ENCODE measurements at places on chromosomes 16 and 17.

DNA sequence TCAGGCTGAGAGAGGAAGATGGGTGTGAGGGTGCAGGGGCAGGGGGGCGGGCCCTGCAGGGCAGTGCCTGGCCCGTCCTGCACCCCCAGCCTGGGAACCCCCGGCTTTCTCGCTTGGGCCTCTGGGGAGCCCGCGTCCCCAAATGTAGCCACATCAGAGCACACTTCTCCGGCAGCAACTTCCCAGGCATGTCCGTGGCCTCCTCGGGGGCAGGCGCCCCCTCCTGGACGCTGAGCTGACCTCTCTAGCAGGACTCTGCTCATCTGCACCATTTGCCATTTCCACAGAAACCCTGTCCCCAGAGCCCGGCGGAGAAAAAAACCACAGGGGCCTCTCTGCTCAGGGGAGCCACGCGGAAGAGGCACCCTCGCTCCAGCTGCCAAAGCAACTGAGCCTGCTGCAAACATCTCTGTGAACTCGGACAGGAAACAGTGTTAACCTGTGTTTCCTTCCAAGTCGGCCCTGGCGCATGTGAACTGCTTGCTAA is 63.4 kb downstream of the KLHDC4 start:
- peak; percentile 47 for DNase-seq

GRCh38 chr17:2705263-2705662 is 6.3 kb downstream of the CLUH start:
- DNase-seq: no peak

GRCh38 chr16:21614896-21615295 is 15.5 kb downstream of the METTL9 start:
- no peak for DNase-seq

DNA sequence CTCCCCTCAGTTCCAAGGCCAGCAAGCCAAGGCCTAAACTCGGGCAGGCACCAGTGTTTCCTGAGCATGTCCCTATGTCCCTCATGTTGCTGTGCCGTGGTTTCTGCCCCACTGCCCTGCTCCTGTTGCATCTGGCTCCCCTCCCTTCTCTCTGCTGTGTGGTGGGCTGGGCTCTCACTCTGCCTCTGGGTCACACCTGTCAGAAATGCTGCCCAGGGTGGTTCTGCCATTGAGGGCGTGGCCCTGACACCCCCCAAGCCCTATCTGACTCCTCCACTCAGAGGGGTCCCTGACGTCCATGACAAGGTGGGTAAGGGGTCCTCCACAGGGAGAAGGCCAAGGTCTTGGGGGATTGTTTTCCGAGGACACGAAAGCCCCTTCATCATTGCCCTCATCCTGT is 9.2 kb upstream of the ITGA3 start:
- no peak for DNase-seq

GRCh38 chr17:29612404-29613280 is 10.1 kb downstream of the CORO6 start:
- DNase-seq: no peak

- no peak for DNase-seq
Observed at GRCh38 chr17:38896346-38896954, 26.6 kb downstream of the LASP1 start.

DNA sequence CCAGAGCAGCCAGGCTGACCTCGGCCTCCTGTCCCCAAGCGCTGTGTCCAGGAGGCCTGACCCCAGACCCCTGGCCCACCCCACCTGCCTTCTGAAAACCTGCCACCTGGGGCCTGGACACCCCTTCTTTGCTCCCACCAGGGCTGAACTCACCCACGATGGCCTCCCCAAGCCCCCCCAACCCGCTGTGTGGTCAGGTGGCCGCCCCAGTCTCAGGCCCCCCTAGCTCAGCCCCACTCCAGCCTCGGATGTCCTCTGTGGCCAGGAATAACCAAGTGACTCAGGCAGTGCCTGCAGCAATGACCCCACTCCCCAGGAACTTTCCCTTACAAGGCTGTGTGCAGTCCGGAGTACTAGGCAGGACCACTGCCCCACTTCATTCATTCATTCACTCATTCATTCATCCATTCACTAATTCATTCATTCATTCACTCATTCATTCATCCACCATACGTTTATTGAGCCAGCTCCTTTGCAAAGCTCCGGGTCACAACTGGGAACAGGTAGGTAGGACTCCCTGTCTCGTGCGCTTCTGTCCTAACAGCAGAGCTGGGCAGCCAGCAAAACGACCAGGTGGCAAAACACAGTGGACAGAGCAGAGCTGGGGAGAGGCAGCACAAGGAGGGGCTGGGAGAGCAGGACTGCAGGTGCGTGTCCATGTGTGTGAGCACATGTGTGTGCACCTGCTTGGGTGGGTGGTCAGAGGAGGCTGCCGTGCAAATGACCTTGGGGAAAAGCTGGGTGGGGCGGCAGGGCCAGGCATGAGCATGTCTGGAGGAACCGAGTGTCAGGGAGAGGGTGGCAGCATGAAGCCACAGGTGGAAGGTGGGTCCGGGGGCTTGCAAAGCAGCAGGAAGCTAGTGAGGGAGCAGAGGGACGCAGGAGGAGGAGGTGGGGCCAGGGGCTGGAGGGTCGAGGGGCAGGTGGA is 75.8 kb upstream of the CBX4 start:
- DNase-seq: no peak

- peak; percentile 54 for DNase-seq
Observed at GRCh38 chr16:11797957-11798299, 870 bp upstream of the ZC3H7A start.

DNA sequence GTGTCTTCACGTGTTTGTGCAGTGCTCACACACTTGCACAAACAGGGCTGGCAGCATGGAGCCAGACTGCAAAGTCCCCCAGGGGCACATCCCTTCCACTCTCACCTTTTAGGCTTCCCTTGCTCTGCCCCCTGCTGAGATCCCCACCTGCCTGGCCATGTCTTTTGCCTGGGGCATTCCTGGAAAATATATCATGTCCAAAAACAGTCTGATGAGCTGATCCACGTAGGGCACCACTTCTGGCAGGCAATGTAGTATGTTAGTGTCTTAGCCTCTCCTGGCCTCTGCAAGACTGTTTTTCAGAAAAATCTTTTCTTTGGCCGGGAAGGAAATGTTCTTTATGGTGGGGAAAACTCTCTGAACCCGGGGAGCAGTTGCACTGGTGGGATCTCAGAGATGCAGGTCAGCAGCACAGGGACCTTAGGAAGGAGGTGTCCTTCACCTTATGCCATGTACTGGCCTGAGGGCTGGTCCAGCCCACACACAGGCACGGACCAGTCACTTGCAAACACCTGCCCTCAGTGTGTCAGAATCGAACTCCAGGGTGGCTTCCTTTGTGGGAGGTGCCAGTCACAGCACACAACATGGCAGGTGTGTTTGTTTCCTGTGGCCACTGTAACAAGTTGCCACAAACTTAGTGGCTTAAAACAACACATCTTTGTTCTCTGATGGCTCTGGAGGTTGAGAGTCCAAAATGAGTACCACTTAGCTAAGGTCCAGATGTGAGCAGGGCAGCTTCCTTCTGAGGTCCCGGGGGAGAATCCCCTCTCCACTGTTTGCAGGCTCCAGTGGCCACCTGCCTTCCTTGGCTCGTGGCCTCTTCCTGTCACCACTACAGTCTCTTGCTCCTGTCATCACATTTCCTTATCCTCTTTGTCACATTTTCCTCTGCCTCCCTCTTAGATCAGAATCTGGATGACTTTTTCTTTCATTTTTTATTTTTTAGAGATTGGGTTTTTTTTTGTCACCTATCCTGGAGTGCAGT is 46.6 kb downstream of the MPRIP start:
- DNase-seq: no peak

- DNase-seq: no peak
Observed at GRCh38 chr17:67215991-67216421, 29.0 kb downstream of the HELZ start.

GRCh38 chr16:86986136-86986535 is 331.1 kb downstream of the C16orf95 start:
- DNase-seq: no peak

DNA sequence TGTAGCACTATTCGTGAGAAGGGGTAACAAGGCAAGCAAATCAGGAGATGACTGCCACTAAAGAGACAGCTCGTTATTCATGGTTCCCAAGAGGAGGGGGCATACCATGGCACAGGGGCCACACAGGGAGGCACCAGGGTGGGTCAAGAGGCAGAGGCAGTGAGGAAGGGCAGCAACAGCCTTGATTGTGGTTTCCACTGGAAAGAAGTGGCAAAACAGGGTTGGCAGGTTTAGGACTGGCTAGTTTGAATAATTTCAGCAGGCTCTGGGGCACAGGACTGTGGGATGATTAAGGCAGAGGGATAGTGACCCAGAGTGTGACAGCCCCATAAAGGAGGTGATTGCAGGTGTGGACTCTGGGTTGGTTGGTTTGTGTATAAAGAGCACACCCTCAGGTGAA is 188.9 kb downstream of the CBLN1 start:
- no peak for DNase-seq

- no peak for DNase-seq
Observed at GRCh38 chr16:68792465-68793324, 50.6 kb upstream of the TANGO6 start.

GRCh38 chr17:1043601-1044251 is 46.8 kb downstream of the TIMM22 start:
- DNase-seq: no peak

- no peak for DNase-seq
Observed at GRCh38 chr16:54430491-54431030, 144.0 kb upstream of the IRX3 start.

- DNase-seq: no peak
Observed at GRCh38 chr17:18005496-18005895, 32.8 kb downstream of the DRC3 start.

GRCh38 chr17:75783069-75783783 is 1.4 kb upstream of the UNK start:
- peak; percentile 64 for DNase-seq

- peak; percentile 33 for DNase-seq
Observed at GRCh38 chr17:41629826-41630670, 5.7 kb upstream of the KRT17 start.

DNA sequence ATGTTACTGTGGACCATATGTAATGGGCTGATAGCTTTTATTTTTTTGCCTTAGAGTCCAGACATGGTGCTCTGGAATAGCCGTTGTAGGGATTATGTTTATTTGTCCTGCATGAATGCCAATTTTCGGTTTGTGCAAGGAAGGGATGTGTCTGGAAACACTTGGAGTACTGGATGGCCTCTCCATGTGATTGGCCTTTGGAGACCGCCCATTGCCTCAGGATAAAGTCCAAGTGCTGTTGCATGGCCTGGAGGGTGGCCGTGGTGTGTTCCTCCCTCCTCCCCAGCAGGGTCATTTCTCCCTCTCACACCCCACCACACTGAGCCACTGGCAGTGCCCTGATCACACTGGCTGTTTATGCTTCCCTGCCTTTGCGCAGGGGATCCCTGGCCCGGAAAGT is 93.9 kb downstream of the MSI2 start:
- no peak for DNase-seq

DNA sequence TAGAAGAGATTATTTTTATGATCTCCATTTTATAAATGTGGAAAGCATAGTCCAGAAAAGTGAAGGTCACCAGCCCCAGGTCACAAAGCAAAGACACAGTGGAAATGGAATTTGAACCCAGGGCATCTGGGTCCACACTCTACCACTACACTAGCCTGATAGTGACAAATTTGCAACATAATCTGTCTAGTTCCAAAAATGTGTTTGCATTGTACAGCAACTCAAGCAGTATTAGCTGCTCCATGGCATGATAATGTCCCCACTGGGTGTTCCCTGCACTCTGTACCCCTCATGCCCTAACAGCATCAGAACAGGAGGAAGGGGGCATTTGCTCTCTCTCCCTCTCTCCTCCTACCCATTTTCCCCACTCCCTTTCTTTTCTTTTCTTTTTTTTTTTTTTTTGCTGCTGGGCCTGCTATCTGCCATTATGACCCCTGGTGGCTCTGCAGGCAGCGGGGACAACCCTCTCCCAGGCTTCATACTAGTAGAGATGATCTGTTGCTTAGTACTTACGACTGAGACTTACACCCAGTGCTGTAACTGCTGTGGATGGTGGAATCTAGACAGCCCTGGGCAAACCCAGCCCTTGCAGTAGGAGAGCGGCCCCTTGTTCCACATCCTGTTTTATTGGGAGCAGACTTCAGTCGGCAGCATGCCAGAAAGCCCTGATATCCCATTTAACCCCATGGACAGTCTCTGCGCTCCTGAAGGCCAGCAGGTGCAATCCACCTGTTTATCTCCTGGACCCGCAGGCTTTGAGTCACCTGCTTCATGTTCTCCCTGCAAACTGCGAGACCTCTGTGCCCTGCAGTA is 306.3 kb downstream of the SOX9 start:
- no peak for DNase-seq

- DNase-seq: no peak
Observed at GRCh38 chr16:58577141-58577540, 52.5 kb downstream of the CNOT1 start.

- no peak for DNase-seq
Observed at GRCh38 chr17:67157732-67158639, 87.0 kb downstream of the HELZ start.

GRCh38 chr17:68356949-68357455 is 65.7 kb downstream of the ARSG start:
- DNase-seq: no peak

DNA sequence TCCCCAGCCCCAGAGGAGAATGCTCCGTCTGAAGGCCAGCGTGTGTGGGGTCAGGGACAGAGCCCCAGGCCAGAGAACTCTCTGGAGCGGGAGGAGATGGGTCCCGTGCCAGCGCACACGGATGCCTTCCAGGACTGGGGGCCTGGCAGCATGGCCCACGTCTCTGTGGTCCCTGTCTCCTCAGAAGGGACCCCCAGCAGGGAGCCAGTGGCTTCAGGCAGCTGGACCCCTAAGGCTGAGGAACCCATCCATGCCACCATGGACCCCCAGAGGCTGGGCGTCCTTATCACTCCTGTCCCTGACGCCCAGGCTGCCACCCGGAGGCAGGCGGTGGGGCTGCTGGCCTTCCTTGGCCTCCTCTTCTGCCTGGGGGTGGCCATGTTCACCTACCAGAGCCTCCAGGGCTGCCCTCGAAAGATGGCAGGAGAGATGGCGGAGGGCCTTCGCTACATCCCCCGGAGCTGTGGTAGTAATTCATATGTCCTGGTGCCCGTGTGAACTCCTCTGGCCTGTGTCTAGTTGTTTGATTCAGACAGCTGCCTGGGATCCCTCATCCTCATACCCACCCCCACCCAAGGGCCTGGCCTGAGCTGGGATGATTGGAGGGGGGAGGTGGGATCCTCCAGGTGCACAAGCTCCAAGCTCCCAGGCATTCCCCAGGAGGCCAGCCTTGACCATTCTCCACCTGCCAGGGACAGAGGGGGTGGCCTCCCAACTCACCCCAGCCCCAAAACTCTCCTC is 10.4 kb downstream of the CX3CL1 start:
- DNase-seq: no peak

All from suppressor macrophage (primary cell).